ENCODE measurements at places on chromosomes 5 and 9.

DNA sequence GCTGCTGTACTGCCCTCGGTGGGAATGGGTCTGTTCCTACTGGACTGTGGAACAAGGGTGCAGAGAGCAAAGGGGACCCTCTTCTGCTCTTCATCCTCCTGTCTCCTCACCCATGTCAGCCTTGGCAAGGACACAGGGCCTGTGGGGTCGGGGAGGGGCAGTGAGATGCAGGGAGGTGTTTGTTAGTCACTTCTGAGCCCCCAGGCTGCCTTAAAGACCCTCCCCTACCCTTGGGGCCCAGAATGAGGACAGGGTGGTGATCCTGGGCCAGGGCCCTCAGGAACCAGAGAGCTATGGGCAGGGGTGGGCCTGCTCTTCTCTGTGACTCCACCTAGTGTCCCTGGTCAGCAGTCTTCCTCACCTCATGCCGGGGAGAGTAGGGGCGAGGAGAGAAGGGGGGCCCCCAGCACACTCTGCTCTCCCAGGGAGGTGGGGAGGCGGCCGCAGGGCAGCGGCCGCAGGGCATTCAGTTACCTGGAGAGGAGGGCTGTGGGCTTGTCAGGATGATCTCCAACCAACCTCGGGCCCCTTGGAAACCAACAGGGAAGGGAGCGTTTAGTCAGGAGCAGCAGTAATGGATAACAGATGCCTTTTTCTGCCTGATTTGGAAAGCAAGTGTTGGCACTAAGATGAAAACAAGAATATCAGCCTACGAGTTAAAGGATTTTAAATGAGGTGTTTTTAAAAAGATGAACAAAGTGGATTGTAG is 62.0 kb upstream of the GARNL3 start:
- no peak for DNase-seq

GRCh38 chr5:157252711-157253465 is 13.0 kb upstream of the CYFIP2 start:
- DNase-seq: peak; percentile 88

- no peak for DNase-seq
Measured at GRCh38 chr9:3906437-3907213, 380.8 kb upstream of the RFX3 start.

- DNase-seq: peak; percentile 25
Measured at GRCh38 chr5:52469420-52469819, 318.3 kb upstream of the ITGA1 start.

- DNase-seq: no peak
Measured at GRCh38 chr9:82570226-82570625, 492.7 kb downstream of the RASEF start.

DNA sequence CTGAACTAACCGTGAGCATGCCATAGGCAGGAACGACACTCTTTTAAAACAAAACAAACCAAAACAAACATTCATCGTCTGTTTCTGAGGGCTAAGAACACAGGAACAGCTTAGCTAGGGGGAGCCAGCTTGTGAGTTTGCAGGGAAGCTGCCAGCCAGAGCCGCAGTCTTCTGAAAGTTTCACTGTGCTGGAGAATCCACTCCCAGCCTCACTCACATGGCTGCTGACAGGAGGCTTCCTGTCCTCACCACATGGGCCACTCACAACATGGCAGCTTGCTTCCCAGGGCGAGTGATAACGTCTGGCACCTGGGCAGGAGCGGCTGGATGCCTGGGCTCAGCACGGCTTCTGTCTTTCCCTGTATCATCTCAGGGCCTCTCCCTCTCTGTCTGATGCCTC is 275.2 kb downstream of the MSX2 start:
- no peak for DNase-seq

DNA sequence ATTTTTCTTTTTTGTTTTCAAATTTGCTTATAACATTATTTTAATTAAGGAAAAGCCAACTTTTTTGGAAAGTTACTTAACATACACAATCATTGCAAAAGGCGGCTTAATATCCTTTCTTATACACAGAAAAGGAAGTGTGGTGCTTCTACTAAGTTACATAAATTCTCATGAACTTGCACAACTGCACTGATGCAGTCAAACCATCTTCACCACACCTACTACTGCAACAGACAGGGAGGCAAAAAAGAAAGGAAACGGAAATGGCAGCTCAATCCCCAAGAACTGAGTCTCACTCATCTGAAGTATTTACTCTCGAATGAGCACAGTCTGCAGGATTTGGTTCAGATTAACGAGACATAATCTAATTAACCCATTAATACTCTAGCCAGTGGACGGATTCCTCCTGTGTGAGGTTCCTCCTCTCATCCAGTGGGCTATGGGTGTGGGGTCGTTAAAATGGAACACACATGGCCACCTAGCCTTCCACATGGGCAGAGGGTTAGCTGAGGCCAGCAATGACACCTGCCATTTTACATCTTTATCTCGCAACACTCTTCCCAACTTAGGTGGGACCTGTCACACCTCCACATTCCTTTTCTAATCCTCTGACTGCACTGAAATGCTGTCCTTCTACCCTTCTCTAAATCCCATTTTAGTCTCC is 30.0 kb downstream of the GOLM1 start:
- DNase-seq: peak; percentile 14

DNA sequence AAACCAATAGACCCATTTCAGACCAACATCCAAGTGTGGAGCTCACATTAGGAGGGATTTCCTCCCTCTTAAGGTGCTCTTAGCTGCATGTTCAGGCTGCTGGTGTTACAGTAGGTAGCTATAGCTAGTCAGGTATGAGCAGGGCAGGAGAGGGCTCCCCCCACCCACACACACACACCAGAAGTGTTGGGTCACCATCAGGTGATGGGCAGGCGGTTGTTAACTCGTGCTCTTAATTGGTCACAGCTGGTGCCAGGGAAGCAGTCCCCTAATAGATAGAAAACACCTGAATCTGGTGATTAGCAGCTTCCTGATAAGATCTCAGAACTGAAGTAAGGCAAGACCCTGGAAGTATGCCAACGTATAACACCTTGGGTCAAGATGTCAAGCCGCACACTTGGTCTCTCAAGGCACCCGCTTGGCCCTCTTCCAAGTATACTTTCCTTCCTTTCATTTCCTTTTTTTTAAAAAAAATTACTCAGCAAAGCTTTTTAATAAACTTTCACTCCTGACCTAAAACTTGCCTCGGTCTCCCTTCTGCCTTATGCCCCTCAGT is 532.4 kb downstream of the DNAH5 start:
- no peak for DNase-seq

GRCh38 chr9:14209399-14210345 is 104.3 kb downstream of the NFIB start:
- DNase-seq: no peak

DNA sequence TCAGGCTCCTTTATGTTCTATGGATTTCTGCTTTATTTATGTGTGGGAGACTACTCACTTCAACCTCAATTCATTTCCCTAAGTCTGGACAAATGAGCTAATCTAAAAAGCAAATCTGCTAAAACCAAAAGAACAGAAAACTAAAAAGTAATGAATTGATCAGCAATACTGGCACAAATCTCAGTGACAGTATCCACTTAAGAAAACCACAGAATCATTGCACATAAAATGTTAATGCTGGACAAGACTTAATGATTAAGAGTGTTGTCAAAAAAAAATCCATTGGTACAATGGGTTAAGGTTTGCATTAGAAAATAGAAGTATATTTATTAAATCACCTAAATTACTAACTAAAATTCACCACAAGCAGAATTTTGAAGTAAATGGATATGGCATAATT is 147.6 kb downstream of the EDIL3 start:
- DNase-seq: no peak

GRCh38 chr5:43007246-43007910 is 32.7 kb downstream of the ANXA2R start:
- peak; percentile 79 for DNase-seq

DNA sequence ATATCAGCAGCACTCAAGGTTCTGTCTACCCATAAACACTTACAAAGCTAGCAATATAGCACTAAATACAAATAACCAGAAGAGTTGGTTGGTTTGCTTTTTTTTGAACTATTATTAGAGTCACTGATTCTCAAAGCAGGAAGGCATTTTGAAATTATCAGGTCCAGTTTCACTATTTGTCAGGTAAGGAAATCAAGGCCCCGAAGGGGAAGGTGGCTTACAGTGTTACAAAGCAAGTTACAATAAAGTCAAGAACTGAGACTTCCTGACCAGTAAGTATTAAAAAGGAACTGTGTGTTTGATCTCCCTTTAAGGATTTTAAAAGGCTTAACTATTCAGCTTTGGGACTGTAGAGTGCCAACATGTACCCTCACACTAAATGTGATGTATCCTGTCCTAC is 10.8 kb downstream of the C5orf15 start:
- DNase-seq: no peak

DNA sequence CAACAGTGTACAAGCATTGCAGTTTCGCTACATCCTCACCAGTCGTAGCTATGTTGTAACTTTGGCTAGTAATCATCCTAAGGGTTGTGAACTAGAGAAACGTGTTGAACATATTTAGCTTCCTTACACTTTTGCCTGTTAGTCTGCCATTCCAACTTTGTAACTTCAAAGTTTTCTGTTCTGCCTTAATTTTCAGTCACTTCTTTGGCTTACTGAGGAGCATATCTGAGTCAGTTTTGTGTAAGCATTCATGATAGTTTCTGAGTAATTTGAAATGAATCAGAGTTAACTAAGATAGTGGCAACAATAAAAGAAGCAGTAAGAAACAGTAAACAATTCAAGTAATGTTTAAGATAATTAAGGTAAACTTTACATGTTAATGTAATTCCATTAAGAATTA is 58.9 kb upstream of the MCCC2 start:
- DNase-seq: no peak

GRCh38 chr9:108550106-108550505 is 305.7 kb downstream of the ACTL7B start:
- no peak for DNase-seq

DNA sequence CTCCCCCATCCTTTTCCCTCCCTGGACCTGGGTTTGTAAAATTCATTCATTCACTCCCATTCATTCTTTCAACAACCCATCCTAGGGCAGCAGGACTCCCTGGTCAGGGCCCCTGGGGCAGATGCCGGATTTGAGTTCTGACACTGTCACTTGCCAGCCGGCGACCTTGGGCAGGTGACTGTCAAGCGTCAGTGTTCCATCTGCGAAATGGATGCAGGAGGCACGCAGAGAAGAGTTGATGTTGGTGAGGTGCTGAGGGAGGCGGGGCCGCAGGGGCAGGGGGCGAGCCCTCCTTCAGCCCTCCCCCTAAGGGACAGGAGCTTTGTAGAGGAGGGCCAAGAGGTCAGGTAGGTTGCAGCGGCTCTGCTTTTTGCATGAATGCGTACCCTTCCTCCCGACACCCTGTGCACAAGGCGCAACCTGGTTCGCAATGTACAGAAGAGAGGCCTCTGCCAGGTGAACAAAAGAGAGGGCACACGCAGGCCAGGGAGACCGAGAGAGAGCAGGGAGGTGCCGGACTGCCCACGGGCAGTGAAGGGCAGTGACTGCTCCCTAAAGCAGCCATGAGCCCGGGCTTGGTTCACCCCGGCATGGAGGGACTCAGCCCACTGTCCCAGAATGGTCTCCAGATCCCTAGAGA is 128.1 kb downstream of the BARX1 start:
- no peak for DNase-seq

GRCh38 chr9:2299156-2299842 is 284.2 kb downstream of the SMARCA2 start:
- DNase-seq: no peak

DNA sequence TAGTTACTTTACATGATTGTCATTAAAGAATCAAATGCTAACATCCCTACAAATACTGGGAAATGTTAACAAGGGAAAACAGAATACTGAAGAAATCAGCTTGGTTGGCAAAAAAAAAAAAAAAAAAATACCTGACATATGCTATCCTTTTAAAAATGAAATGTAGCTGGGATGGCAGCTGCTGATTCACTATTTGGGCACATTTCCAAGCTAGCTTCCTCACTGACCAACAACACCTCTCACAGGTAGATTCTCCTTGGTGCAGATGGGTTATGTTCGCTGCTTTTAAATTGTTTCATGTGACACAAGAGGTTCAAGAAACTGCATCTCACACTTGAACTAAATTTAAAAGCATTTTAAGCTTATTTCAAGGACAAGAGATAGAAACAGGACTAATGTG is 6.1 kb upstream of the PRUNE2 start:
- DNase-seq: no peak

DNA sequence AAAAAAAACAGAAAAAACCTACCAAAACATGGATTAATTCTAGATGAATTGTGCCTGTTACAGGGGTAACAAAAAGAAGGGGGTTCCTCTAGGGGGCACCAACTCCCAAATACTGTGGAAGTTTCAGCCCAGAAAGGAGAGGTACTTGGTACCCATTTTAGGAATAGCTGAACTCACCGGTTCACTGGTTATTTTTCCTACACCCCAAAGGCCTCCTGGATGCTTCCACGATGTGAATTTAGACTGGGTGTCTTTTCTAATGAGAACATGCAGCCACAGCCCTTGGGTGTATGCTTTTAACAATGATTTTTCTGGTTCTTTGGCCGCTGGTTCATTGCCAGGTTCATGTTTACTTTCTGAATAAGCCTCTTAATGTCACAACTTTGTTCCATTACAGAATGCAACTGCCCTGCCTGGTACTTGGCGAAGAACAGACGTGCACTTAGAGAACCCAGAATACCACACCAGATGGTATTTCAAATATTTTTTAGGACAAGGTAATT is 46.7 kb downstream of the GARNL3 start:
- DNase-seq: peak; percentile 39

DNA sequence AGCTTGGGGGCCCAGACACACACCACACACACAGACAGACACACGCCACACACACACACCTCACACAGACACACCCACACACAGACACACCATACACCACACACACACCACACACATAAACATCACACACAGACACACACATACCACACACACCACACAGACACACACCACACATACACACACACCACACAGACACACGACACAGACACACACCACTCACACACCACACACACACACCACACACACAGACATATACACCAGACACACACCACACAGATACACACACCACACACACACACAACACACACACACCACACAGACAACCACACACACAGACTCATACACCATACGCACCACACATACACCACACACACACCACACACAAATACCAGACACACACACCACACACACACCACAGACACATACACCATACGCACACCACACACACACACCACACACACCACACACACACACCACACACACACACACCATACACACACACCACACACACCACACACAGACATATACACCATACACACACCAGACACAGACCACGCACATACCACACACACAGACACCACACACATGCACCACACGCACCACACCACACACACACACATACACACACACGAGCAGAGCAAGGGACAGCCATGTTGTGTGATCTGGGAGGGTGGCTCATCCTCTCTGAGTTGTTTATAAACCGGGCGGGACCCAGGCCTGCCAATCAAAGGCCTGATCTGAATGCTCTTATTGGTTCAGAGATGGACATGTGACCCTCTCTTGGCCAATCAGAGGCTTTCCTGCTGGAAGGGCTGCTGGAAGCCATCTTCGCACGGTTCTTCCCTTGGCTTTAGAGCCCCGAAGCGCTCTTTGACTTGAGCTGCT is 148.3 kb downstream of the GAPVD1 start:
- DNase-seq: peak; percentile 51

GRCh38 chr9:136572003-136572827 is 26.4 kb upstream of the NOTCH1 start:
- DNase-seq: peak; percentile 18

GRCh38 chr9:5714501-5715401 is 85.8 kb downstream of the RIC1 start:
- no peak for DNase-seq

Data from CD4-positive, alpha-beta T cell treated with Interleukin-4 for 4 hours (primary cell).